ENCODE measurements at places on chromosomes 6 and 20.

DNA sequence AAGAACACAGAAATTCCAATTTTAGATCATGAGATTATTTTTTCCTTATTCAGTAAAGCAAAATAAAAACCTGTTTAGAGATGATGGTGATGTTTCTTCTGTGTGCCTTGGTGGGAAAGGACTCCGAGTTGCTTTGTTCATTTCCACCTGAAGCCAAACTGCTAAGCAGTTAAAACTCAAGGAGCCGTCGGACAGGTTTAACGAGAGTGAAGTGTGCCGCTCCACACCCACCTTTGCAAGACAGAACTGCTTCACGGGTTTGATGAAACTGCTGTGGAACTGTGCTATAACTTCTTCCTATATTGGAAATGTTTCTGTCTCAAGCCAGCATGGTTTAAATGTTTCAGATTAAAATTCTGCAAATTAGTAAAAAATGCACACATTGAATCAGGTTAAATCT is 9.2 kb upstream of the DSP start:
- DNase-seq = no peak

DNA sequence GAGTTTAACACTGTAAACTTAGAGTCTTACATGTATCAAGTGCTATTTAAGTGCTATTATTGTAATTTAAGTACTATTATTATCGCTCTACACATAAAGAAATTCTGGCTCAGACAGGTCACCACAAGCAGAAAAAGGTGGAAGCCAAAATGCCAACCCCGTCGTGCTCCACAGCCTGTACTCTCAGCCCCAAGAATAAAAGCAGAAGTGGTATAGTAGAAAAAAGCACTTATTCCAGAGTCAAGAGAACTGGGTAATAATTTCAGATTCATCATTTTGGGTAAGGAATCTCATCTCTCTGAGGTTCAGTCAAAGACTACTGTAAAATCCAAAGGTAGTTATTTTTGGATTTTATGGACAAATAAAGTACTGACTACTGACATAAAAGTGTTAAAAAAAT is 943 bp downstream of the ZUP1 start:
- DNase-seq = no peak

- no peak for DNase-seq
Measured at GRCh38 chr6:16911088-16911487, 149.8 kb upstream of the ATXN1 start.

- no peak for DNase-seq
Measured at GRCh38 chr20:24185791-24186190, 197.2 kb upstream of the GGTLC1 start.

- no peak for DNase-seq
Measured at GRCh38 chr6:2651961-2652360, 98.8 kb downstream of the MYLK4 start.

GRCh38 chr6:144416244-144416643 is 131.1 kb downstream of the UTRN start:
- no peak for DNase-seq

- no peak for DNase-seq
Measured at GRCh38 chr6:38088829-38089228, 269.3 kb downstream of the ZFAND3 start.

DNA sequence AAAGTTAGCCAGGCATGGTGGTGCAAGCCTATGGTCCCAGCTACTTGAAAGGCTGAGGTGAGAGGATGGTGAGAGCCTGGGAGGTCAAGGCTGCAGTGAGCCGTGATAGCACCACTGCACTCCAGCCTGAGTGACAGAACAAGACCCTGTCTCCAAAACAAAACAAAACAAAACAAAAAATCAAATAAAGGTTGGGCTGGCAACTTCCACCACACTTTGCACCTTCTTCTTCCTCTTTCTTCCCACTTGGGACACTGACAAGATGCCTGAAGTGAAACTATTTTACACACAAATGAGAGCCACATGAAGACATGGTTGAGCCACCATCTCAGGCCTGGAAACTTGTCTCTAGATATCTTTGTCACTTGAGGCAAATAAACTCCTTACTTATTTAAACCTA is 53.8 kb upstream of the CCDC28A start:
- DNase-seq = no peak

GRCh38 chr6:64224819-64225218 is 589.2 kb downstream of the PHF3 start:
- DNase-seq = no peak

DNA sequence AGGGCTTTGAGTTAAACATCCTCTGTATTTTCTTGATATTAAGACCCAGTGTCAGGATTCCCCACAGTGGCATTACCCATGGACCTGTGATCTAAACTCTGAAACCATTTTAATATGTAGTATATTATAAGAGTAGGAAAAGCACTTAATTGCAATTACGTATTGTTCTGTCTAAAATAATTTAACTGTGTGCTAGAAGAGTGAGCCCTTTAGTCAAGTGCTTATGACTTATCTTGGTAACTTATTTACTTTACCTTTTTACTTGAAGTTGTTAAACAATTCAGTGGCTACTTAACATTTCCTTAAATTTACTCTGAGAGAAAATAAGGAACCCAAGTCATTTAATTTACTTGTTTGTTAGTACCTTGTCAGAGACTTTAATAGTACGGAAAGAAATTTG is 173.6 kb downstream of the CDKAL1 start:
- DNase-seq = no peak

DNA sequence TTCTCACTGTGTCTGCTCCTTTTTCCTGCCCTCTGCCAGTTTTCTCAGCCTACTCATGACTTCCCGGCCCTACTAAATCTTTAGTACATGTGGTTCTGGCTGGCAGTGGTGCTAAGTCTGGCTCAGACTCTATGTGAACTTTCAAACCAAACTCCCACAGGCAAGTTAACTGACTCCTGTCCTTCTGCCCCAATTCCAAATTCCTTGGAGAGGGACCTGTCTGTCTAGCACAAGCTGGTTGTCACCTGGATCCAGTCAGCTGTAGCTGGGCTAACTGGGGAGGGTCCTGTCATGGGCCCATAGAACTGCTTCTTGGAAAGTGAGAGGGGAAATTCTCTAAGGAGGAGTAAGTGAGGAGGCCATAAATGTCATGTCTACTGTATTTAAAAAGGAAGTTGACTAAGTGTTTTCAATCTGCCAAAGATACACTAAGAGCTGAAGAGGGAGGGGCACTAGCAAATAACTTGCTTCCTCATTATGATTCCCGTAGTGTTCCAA is 240.1 kb downstream of the KCNQ5 start:
- DNase-seq = peak; percentile 61

DNA sequence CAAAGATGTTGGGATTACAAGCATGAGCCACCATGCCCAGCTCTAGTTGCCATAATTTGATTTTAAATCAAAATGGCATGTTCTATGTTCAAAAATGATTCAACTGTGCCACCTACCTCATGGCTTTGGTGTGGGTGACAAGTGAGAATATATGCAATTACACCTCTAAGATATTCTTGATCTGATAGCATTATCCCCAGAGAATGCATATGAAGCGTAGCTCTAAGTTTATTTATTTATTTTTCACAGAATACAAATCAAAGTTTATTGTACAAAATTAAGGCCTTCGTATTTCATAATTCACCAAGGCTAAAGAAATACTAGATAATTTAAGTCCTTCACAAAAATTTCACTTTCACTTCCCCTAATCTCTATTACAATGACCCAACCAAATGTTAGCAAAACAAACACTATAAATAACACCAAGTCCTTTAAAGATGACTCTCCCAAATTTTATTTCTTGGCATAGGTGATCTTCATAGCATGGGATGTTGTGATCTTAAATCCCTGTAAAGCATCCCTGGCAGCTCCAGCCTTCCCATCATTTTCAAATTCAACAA is 205.9 kb upstream of the TAB2 start:
- no peak for DNase-seq

DNA sequence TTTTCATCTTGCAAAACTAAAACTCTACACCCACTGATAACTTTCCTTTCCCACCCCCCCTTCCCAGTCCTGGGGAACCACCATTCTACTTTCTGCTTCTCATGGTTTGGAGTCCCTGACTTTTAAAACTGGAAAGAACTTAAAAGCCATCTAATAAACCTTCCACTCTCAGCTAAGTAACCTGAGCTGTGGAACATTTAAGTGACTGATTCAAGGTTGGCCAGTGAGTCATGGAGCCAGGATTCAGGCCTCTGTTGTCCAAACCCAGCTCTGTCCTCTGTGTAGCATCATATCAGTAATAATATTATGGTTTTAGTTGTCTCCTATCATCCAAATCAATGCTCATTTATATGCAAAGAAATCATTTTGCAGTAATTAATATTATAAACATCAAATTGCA is 176.0 kb upstream of the NT5E start:
- no peak for DNase-seq

- DNase-seq = no peak
Measured at GRCh38 chr6:20180935-20181334, 31.3 kb downstream of the MBOAT1 start.

GRCh38 chr6:13803581-13803980 is 10.8 kb downstream of the MCUR1 start:
- no peak for DNase-seq

DNA sequence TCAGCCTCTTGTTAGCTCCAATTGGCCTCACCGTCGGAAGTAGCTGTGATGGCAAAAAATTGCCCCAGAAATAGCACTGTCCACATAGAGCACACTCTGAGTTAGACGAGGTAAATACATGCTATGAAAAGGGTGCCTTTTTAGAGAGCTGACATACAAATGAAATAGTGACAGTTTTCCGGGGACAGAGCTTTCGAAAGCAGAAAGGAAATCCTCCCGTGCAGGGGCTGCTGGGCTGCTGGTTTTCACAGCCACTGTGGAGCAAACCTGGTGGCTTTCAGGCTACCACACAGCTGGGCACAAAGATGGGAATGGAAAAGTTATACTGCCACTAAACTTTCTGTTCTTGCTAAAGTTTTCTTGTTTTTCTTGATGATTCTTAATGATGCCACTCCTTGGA is 8.3 kb downstream of the SLPI start:
- DNase-seq = no peak

DNA sequence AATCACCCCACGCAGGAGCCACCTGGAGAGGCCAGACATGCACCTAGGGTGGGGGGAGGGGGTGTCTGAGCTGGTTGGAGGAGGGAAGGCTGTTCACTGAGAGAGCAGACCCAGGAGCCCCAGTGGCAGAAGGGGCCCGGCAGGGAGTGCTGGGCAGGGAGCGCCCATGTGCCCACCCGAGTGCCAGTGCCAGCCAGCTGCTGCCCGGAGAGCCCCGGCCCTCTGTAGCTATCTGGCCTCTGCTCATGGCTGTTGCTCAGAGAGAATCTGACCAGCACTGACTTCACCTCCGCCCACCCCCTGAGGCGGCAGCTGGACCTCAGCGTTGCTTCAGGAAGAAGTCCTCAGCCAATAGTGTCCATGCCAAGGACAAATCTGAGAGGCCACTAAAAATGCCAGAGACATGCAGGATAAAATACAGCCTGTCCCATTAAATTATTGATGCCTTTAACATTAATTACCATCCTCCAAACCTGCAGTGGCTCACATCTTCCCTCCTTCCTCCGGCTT is 22.8 kb downstream of the SLC17A9 start:
- no peak for DNase-seq

- peak; percentile 67 for DNase-seq
Measured at GRCh38 chr6:11575408-11576033, 38.0 kb downstream of the TMEM170B start.

GRCh38 chr6:18680842-18681241 is 293.7 kb downstream of the RNF144B start:
- no peak for DNase-seq

GRCh38 chr6:117317261-117317660 is 51.9 kb downstream of the VGLL2 start:
- peak; percentile 11 for DNase-seq

DNA sequence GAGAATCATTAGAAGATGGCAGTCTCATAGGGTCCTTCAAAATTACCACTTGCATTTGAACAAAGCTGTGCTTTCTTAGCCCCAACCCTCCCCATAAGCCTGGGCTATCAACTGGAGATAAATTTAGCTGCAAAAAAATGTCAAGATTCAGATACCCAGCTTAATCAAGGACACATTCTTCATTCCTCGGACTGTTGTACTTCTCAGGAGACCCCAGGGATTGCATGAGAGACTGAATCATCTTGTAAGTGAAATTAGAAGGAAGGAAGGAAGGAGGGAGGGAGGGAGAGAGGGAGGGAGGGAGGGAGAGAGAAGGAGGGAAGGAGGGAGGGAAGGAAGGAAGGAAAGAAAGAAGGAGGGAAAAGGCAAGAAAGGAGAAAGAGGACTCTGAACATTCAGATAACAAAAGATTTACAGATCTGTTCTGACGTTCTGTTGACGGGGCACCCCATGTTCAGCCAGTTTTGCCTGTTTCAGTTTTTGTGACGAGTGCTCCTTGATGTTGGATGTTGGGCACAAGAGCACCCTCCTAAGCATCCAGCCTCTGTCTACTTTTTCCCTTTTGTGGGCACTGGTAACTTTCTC is 498.7 kb downstream of the PREX1 start:
- no peak for DNase-seq

DNA sequence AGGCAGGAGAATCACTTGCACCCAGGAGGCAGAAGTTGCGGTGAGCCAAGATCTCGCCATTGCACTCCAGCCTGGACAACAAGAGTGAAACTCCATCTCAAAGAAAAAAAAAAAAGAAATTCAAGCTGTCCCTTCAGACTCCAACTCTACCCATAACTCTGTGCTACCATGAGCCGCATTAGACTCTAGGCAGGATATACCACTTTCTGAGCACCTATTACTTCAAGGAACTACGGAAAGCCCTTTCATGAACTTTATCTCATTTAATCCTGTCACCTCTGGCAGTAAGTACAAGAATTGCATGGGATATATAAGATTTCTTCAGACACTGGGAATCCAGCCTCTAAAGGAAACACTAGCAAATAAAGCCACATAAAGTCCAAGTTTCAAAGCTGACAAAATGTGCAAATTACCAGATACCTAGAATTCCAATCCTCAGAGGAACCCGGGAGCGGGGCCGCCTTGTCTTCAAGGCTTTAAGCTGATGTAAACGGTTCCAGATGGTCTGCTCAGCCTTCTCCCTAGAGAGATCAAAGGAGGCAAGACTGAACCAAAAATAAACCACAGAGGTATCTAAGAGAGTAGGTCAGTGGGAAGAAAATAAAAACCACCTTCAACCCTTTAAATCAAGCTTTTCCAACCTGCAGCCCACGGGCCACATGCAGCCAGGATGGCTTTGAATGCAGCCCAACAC is 9.4 kb downstream of the CDK5RAP1 start:
- no peak for DNase-seq

- peak; percentile 20 for DNase-seq
Measured at GRCh38 chr6:20400456-20401204, 1.0 kb upstream of the E2F3 start.

GRCh38 chr20:51159981-51160380 is 137.1 kb upstream of the KCNG1 start:
- DNase-seq = no peak

- DNase-seq = no peak
Measured at GRCh38 chr6:20124545-20124944, 87.7 kb downstream of the MBOAT1 start.

DNA sequence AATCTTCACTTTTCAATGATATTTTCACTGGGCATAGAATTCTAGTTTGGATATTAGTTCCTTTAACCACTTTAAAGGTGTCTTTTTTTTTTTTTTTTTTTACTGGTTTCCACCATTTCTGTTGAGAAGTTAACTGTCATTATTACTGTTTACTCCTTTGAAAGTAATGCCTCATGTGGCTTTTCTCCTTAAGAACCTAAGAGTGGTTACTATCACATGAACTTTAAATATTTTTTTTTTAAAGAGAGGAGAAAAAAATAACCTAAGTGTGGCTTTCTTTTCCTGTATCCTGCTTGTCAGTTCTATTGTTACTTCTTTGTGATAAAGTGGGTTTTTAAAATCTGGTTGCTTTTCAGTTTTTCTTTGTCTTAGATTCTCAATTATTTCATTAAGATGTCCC is 229.5 kb downstream of the CDH26 start:
- no peak for DNase-seq

Measured in HS-5 (cell line).